Adrenal gland (tissue), 19 donors: ENCODE measurements at places on chromosomes 4 and X. TPM values are rescaled to one million over a fixed set of nuclear protein-coding genes. Genes with fewer than 3 reads are reported as not detected.

DCX gene
- total RNA-seq = not detected

MEPE gene
- total RNA-seq = not detected

CPE gene
- 95.9 TPM for total RNA-seq

MAGEA6 gene
- total RNA-seq = not detected

PPP1R3F gene
- total RNA-seq = 3.5 TPM

SHROOM2 gene
- total RNA-seq = 6.7 TPM

DNA sequence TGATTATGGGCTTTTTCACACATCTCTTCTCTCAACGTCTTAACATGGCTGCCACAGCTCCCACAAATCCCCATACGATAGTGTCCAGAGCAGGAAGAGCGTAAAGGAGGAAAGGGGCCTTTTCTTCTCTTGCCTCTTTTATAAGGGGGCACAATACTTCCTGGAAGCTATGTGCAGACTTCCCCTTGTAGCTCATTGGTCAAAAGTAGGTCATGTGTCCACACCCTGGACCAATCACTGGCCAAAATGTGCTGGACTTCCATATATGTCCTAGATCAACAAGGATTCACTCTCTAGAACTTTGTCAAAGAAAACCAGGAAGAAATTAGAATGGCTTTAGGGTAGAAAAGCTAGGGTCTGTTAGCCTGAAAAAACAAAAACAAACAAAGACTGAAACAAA, 26.7 kb downstream of the STK32B start:
- H3K27me3 ChIP-seq = peaks cover 7% of the 10 kb centered on the region
- no peak overlapping the region for H3K27ac ChIP-seq
- DNase-seq = no peak

DNA sequence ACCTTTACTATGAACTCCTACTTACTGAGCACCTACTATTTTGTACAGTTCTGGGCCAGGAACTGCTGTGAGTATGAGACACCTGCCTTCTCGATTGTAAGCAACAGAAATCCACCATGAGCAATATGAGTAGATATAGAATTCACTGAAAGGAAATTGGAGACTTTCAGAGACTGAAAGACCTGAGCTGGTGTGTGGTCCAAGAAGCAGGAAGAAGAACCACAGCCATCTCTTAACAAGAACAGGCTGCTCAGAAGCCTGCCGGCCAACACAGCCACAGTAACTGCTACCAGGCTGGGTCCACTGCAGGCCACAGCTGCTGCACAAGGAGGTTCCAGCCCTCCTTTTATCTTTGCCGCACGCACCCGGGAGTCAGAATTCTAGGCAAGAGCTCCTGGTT, 10.8 kb upstream of the ACSL1 start:
- no peaks in the 10 kb centered on the region for H3K36me3 ChIP-seq
- no peaks in the 10 kb centered on the region for H3K27me3 ChIP-seq
- DNase-seq = no peak
- H3K4me1 ChIP-seq = no peaks in the 10 kb centered on the region
- H3K27ac ChIP-seq = no peak overlapping the region
- H3K4me3 ChIP-seq = no peak overlapping the region

- H3K27ac ChIP-seq = no peak overlapping the region
- H3K36me3 ChIP-seq = no peaks in the 10 kb centered on the region
- no peaks in the 10 kb centered on the region for H3K27me3 ChIP-seq
- DNase-seq = no peak
Measured at GRCh38 chr4:106953036-106953705, 82.9 kb downstream of the DKK2 start.

- H3K27me3 ChIP-seq = no peaks in the 10 kb centered on the region
- H3K4me1 ChIP-seq = peaks cover 9% of the 10 kb centered on the region
- H3K4me3 ChIP-seq = peak overlapping the region; percentile 70
- no peaks in the 10 kb centered on the region for H3K36me3 ChIP-seq
Measured at GRCh38 chrX:54808109-54808604, 612 bp downstream of the MAGED2 start.

- H3K27me3 ChIP-seq = no peaks in the 10 kb centered on the region
- no peaks in the 10 kb centered on the region for H3K4me1 ChIP-seq
- peak overlapping the region; percentile 51 for H3K4me3 ChIP-seq
- no peaks in the 10 kb centered on the region for H3K36me3 ChIP-seq
- peak; percentile 74 for DNase-seq
Measured at GRCh38 chrX:80807992-80808735, 1.5 kb downstream of the BRWD3 start.

DNA sequence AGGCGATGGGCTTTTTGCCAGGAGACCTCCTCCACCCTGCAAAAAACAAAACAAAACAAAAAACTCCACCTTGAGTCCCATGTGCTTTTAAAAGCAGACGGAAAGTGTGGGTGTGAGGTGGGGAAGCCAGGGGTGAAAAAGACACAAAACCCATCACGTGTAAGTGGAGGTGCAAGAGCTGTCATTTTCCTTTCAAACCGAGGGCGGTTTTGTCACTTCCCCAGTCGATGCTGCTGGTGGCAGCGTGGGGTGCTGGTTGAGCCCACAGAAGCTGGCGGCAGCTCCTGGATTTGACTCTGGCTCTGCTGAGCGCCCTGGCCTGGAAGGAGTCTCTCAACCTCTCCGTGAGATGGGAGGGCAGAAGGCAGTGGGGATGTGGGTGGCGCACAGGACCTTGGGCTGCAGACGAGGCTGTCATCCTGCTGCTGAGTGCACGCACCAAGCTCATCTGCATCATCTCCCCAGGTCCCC, 110.0 kb downstream of the PSAPL1 start:
- no peaks in the 10 kb centered on the region for H3K27me3 ChIP-seq
- no peak overlapping the region for H3K27ac ChIP-seq
- H3K4me1 ChIP-seq = no peaks in the 10 kb centered on the region
- no peak for DNase-seq

DNA sequence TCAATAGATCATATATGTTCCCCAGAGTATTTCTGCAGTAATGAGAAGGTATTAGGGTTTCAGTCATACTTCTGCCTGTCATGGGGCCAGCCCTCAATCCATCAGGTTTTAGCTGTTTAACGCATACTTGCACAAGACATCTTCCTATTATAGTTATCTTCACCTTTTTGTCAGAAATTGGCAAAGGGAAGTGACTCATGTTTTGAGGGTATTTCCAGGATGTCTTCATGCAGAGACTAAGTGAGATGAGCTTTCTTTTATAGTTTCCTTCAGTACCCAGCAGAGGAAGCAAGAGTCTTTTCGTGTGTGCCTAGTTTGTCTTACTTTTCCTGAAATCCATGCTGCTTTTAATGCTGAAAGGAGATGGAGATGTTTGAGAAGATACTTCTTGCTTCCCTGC, 9.5 kb downstream of the CSTF2 start:
- no peaks in the 10 kb centered on the region for H3K27me3 ChIP-seq
- H3K36me3 ChIP-seq = peaks cover 19% of the 10 kb centered on the region
- no peak overlapping the region for H3K4me3 ChIP-seq
- no peak for DNase-seq
- H3K4me1 ChIP-seq = no peaks in the 10 kb centered on the region

DNA sequence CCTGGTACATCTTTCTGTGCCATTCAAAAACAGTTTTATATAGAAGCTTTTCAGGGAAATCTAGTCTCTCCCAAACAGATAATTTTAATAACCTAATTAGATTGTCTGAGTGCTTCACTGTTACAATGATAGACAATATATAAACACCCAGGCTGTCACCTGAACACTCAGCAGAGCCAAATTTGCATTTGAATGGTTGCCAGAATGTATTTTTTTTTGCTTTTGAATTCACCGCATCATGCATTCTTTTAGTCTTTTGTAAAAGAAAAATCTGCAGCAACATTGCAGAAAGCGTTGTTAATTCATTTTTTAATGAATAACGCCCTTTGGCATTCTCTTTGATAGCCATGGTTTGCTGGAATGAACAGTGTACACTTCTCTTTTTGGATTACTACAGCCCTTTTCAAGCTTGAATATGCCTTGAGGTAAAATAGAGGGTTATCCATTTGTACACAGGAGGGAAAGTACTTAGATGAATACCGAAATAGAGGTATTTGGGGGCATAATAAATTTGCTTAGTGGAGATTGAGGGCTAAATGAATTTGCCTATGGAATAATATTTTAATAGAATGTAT, 175.0 kb upstream of the EPHA5 start:
- H3K27me3 ChIP-seq = no peaks in the 10 kb centered on the region
- no peak overlapping the region for H3K27ac ChIP-seq
- H3K4me1 ChIP-seq = no peaks in the 10 kb centered on the region
- H3K4me3 ChIP-seq = no peak overlapping the region
- no peaks in the 10 kb centered on the region for H3K36me3 ChIP-seq
- no peak for DNase-seq

DNA sequence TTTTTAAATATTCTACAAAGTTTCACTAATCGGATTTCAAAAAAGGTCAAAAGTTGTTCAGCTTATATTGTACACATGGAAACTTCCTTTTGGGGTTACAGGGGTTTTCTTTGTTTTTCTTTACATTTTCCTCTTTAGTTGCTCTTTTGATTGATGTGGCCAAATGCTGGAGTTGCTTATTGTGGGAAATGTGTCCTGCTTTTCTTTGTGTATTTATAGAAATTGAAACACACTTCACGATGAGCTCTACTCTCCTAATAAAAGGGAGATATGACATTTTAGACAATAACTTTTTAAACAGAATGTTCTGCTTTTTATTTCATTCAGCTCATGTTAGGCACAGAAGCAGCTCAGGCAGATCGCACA, 50.7 kb upstream of the SPRY1 start:
- H3K36me3 ChIP-seq = no peaks in the 10 kb centered on the region
- no peak for DNase-seq
- H3K4me1 ChIP-seq = no peaks in the 10 kb centered on the region

DNA sequence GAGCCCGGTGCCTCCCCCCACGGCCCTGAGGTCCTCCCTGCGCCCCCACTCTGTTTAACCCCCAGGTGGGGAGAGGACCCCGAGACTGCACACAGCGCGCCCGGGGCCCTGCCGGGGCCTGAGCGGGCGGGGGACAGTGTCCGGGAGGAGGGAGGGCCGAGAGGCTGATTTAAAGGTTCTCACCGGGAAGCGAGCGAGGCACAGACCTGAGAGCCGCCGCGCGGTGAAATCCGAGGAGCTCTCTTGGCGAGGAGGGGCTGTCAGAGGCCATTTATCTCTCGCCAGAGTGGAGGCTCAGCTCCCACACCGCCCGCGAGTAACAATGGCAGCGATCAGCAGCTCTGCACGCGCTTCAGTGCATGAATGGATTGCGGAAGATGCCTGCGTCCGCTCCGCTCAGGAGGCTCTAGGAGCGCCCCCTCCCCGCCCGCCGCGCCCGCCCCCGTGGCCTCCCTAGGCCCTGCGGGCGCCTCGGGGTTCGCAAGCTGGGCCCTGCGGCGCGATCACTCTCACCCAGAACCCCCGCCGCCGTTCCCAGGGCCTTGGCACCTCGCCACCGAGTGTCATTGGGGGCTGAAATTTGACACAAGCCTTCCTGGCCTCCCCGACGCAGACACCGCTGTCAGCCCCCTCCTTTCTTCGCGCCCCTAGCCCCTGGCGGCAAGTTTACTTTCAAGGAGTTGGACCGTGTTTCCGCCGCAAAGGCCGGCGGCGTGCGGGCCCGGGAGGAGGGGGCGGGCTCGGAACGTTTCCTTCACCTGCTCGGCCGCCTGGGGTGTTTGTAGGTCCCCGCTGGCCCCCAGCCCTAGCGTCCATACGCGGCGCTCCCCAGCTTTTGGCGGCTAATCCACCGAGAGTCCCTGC, 48.7 kb upstream of the BCOR start:
- peaks cover 41% of the 10 kb centered on the region for H3K27me3 ChIP-seq
- no peaks in the 10 kb centered on the region for H3K4me1 ChIP-seq
- no peak for DNase-seq
- no peak overlapping the region for H3K4me3 ChIP-seq
- H3K36me3 ChIP-seq = no peaks in the 10 kb centered on the region

DNA sequence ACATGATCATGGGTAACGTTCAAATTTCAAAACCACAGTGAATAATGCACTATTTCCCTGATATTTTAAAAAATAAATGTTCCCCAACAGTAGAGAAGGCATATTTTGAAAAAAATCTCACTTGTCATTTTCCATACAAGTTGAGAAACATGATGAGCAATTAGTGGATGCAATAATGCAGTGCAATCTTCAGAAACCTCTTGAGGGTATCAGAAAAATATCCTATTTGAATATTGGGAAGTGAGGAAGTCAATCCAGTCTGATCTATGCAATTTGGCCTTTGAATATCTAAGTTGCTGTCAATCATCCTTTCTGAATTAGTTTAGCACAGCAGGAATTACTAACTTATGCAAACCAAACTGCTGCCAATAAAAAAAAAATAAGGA, 776.8 kb downstream of the PCDH18 start:
- no peaks in the 10 kb centered on the region for H3K4me1 ChIP-seq
- DNase-seq = no peak
- no peaks in the 10 kb centered on the region for H3K27me3 ChIP-seq

DNA sequence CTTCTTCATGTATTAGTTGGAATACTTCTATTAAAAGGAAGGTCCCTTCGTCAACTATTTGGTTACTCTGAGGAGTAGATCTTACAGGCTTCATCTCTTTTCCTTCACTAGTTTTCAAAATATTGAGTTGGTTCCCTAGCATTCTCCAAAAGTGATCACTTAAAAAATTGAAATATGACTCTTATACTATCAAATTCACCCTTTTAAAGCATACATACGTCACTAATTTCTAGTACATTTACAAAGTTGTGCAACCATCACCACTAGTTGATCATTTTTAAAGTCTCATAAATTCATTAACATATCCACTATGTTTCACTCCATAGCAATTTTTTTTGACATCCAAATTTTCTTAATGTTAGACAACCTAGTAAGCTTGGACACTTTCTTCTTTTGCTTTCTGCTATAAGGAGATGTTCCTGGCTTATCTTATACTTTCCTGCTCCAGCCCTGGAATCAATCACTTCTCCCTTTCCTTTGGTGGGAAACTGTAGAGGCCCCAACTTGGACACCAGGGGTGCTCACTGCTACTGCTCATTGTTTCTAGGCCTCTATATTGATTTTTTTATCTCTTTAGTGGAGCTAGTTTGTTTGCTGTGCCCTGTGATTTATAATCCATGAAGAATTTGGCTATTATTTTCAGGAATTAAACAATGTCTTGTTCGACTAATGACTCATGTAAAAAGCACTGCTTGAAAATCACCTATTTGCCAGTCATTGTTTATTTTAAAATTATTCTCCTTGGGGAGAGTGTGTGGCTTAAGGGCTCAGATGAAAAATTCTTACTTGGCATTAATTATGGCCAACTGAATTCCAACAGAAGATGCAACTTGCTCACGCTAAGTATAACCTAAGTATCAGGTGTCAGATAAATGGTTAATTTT, 4.0 kb upstream of the ZFX start:
- DNase-seq = no peak
- peaks cover 35% of the 10 kb centered on the region for H3K4me1 ChIP-seq
- H3K4me3 ChIP-seq = no peak overlapping the region
- peak overlapping the region; percentile 35 for H3K27ac ChIP-seq

- peaks cover 3% of the 10 kb centered on the region for H3K36me3 ChIP-seq
- no peaks in the 10 kb centered on the region for H3K4me1 ChIP-seq
- H3K4me3 ChIP-seq = no peak overlapping the region
- no peak overlapping the region for H3K27ac ChIP-seq
- H3K27me3 ChIP-seq = no peaks in the 10 kb centered on the region
Measured at GRCh38 chr4:67634741-67635140, 66.2 kb downstream of the UBA6 start.

DNA sequence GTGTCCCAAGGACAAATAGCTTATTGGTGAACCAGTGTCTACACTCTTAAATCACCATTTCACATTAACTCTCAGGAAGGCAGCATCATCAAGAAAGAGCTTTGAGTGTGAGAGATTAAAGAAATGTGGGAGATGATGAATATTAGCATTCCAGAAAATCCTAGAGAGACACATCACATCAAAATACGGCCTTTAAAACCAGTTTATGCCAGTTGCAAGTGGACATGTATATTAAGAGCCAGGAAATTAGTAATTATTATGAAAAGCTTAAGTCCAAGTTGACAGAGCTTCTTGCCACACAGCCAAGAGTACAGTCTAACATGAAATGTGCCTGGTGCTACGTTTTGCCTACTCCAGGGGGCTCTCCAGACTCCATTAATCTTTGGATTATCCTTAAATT, 503.0 kb upstream of the BOD1L1 start:
- no peaks in the 10 kb centered on the region for H3K36me3 ChIP-seq
- H3K27ac ChIP-seq = no peak overlapping the region
- H3K27me3 ChIP-seq = no peaks in the 10 kb centered on the region
- H3K4me3 ChIP-seq = no peak overlapping the region
- H3K4me1 ChIP-seq = peaks cover 2% of the 10 kb centered on the region
